ENCODE measurements at places on chromosomes 12 and 14.
A peak's percentile ranks its signal among the peaks of the same experiment; 100 is the strongest.

- no peak for DNase-seq
Observed at GRCh38 chr12:108418164-108418890, 79.2 kb upstream of the CMKLR1 start.

- DNase-seq, result peak; percentile 73
Observed at GRCh38 chr14:77043177-77043983, 14.9 kb upstream of the IRF2BPL start.

GRCh38 chr12:116287842-116288301, 10.4 kb upstream of the MED13L start:
- no peak for DNase-seq

DNA sequence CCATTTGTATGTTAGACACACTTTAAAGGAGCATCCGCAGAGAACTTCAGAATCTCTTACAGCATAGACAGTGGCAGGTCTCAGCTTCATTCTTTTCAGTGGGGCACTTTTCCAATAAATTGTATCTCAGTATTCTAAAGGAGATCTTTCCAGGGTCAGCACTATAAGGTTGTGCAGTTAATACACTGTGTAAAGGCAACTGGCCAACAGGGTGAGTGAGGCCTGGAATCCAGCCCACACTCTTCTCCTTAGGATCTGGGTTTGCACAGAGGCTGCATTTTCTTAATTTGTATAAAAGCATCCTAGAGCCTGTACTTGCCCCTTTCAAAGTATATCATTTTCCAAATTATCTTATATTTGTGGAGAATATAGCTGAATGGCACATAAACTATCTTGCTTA, 94.2 kb downstream of the MYF5 start:
- DNase-seq, result no peak

GRCh38 chr12:91951571-91951970, 194.1 kb downstream of the BTG1 start:
- no peak for DNase-seq

- DNase-seq, result no peak
Observed at GRCh38 chr12:75661908-75662307, 150.5 kb upstream of the KRR1 start.

DNA sequence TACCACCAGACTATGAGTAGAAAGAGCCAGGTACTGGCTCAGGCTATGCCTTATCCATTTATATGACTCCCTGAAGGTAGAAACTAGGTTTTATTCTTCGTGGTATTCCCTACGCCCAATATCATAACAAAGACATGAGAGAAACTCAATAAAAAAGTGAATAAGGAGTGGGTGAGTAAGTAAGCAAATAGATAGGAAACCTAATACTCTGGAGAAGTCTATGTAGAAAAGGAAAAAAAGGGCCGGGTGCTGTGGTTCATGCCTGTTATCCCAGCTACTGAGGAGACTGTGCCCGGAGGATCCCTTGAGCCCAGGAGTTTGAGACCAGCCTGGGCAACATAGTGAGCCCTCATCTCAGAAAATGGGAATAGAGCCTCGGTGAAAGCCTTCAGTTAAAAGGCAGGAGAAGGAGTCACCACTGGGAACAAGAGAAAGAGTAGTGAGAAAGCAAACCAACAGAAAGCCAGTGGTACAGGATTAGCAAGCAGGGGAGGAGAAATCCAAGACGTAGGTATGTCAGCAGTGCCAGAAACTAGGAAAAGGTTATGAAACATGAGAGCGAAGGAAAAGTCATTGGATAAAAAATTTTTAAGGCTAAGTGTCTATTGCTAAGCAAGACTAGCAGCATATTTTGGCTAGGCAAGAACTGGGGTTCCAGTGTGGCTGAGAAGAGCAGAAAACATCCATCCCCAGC, 6.0 kb upstream of the OR6J1 start:
- DNase-seq, result no peak

DNA sequence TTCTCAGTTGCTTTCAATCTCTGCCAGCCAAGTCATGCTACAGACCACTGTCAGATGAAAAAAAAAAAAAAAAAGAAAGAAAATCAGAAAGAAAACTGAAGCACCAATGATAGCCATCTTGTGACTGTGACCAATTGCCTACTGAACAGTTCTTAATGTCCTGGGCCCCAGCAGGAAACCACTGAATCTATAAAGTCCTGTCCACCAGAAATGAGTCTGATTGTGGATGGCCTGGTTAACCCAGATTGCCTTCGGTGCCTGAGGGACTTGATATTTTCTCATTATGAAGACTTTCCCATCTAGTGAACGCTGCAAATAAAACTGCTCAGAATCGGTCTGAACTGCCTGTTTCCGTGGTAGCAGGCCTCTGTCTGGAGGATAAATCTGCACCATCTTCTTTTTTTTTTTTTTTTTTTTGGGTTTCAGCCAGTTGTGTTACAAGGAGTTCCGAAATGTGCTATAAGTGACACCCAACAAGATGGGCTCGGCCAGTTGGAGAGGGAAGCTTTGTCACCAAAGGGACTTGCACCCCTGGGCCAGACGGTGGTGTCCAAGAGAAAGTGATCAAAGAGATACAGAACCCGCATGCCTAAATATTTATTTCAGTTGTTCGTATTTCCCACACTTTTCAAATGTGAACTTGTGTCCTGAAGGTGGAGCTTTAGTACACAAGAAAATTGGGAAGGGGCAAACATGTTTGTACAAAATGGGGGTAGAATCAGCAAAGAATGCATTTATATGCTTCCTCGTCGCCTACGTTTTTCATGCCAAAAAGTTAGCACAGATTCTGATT, 3.0 kb upstream of the PLXNC1 start:
- no peak for DNase-seq

- no peak for DNase-seq
Observed at GRCh38 chr14:95382747-95383146, 63.0 kb upstream of the CLMN start.

GRCh38 chr12:7959701-7960121, 23.7 kb upstream of the SLC2A3 start:
- peak; percentile 55 for DNase-seq

GRCh38 chr12:40522837-40523236, 169.4 kb upstream of the CNTN1 start:
- DNase-seq, result no peak

DNA sequence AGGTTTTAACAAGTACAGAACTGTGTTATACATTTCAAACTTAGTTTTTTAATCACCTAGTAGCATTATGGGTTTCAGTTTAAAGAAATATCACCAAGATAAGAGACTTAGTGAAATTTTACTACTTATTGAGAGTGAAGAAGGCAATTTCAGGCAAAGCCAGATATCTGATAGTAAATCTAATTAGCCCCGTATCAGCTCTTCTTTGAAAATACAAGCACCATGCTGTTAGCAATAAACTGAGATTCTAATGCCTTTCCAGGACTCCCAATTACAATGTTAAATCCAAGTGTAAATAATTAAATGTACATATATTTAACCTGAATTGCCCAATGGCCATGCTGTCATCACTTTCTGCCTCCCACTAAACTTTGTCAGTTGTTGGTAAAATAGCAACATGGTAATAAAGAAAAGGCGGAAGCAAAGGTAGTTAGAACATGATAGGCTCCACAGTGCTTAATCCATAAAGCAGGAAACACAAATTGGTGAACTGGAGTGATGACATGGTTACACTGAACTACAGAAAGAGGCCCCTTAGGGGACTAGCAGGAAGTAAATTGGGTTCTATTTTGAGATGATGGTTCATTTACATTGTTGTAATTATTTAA, 646.1 kb downstream of the C12orf50 start:
- DNase-seq, result no peak

GRCh38 chr12:122228092-122228491, 2.2 kb upstream of the DIABLO start:
- DNase-seq, result no peak

- peak; percentile 51 for DNase-seq
Observed at GRCh38 chr14:95314609-95315008, 5.1 kb downstream of the CLMN start.

DNA sequence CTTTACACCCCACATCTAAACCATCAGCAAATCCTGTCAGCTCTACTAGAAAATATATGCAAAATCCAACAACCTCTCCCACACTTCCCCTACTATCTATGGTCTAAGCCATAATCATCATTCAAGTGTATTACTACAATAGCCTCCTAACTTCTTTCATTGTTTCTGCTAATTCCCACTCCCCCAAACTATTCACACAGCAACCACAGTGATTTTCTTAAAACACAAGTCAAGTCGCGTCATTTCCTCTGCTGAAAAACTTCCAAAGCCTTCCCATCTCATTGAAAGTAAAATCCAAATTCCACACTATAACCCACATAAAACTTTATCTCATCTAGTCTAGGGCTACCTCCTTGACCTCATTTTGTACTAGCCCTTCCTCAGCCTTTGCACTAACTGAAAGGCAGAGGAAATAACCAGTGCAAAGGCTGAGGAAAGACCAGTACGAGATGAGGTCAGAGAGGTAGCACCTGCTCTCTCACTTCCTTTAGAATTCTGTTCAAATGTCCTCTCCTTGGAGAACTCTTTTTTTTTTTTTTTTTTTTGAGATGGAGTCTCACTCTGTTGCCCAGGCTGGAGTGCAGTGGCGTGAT, 65.5 kb upstream of the MDM1 start:
- no peak for DNase-seq

- DNase-seq, result peak; percentile 28
Observed at GRCh38 chr12:31928246-31929026, 30.8 kb upstream of the RESF1 start.

DNA sequence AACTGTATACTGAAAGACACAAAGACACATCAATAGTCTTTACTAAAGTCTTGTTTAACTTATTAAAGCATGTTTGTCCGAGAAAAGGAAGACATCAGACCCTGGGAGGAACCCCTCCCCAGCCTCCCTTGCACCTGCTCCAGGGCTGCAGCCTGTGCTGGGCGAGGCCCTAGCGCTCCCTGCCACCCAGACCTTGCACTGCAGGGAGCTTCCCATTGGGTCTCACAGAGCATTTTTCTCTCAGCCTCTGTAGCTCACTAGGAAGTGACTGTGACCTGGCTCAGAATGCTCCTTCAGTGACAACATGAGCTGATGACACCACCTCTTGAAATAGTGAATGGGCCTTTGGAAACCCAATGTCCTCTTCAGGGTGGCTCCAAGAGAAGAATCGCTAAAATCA, 461.2 kb downstream of the TMEM121 start:
- DNase-seq, result no peak

GRCh38 chr12:115149685-115150378, 465.9 kb upstream of the TBX3 start:
- no peak for DNase-seq
